Fibroblast of skin of back (primary cell): ENCODE measurements at places on chromosomes 11 and 22.

- no peak for DNase-seq
Observed at GRCh38 chr11:86062719-86063118, 6.2 kb downstream of the PICALM start.

DNA sequence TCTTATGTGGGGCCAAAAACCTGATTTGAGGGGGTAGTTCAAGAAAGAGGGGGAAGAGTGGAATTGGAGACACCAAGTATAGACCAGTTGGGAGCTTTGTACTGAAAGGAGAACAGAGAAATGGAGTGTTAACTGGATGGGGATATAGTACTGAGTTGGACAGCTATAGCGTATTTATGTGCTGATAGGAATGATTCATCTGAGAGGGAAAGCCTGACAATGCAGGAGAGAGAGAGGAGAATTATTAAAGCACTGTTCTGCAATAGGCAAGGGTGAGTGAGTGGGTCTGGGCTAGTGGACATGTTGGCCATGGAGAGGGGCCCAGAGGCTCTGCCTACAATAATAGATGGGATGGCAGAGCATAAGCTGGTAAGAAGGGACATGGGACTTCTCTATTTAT, 52.9 kb upstream of the PITPNB start:
- no peak for DNase-seq

GRCh38 chr22:23752750-23753149, 1.5 kb downstream of the VPREB3 start:
- no peak for DNase-seq

DNA sequence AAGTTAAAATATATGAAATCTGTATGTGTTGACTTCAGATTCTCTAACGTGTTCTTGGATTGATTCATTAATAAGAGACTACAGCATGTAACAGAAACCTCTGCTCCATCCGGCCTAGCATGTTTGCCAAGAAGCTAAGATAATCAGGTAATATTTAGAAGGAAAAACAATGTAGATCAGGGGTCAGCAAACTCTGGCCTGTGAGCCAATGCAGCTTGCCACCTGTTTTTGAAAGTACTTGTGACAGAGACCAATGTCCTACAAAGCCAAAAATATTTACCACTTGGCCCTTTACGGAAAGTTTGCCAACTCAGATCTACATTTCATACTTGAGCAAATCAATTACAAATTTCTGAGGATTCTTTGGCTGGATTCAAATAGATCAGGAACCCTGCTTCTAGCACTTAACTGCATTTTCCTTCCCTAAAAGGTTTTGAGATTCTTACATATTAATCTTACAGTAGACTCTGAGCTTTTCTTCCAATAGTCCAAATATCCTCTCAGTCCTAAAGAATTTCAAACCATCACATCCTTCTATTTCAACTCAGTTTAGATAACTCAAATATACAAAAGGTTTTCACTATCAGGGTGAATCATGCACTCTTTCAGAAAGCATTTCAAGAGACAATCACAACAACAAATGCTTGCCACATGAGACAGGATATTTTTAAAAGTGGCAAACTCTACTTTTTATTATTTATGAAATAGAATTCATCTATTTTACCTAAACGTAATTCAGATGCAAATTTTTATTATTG, 29.5 kb downstream of the APOL5 start:
- no peak for DNase-seq

- no peak for DNase-seq
Observed at GRCh38 chr11:61629082-61629833, 48.4 kb upstream of the SYT7 start.

GRCh38 chr11:56700242-56700913, 1.5 kb downstream of the OR9G1 start:
- DNase-seq, result no peak

- DNase-seq, result no peak
Observed at GRCh38 chr11:134655189-134655989, 243.3 kb upstream of the B3GAT1 start.

DNA sequence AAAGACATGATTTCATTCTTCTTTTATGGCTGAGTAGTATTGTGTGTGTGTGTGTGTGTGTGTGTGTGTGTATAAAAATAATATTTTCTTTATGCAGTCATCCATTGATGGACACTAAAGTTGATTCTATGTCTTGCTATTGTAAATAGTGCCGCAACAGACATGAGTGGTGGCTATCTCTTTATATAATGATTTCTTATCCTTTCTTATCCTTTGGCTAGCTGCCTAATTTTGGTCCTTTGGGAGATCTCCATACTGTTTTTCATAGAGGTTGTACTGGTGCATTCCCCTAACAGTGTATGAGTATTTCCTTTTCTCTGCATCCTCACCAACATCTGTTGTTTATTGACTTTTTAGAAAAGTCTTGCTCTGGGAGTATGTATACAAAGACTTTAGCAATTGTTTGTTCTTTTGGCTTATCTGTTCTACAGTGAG, 107.0 kb downstream of the STIM1 start:
- DNase-seq, result peak; percentile 27

DNA sequence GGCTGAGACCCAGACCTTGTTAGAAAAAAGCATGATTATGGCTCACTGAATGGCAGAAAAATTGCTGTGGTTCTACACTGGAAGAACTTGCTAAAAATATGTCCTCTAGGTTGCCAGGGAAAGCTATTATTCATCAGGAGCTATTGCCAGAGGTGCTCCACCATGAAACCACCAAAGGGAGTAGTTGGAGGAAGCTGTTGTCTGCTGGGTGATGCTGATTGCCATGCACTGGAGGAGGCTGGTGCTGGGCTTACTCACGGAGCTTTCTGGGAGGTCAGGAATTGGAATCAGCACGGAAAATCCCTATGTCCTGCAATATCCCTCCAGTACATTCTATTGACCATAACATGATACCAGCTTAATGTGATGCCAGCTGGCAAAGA, 199.6 kb upstream of the ZBED5 start:
- no peak for DNase-seq
